ENCODE measurements at places on chromosomes 4 and X.

DNA sequence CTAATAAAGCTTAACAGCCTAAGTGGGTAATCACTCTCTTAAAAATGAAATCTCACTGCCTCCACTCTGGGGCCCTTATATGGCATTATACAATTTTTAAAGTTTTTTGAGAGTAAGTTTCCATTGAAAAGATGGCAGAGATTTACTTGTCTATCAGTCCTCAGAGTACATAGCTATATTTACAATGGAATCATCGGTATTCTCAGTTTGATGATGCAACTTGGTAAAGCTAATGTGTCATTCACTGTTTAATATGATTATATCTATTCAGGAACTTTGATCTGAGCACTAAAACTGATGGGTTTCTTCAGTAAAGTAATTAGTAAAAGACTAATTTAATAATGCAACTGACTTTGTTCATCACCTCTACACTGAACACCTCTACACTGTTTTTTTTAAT is 51.6 kb downstream of the CT47B1 start:
- no peak for DNase-seq

DNA sequence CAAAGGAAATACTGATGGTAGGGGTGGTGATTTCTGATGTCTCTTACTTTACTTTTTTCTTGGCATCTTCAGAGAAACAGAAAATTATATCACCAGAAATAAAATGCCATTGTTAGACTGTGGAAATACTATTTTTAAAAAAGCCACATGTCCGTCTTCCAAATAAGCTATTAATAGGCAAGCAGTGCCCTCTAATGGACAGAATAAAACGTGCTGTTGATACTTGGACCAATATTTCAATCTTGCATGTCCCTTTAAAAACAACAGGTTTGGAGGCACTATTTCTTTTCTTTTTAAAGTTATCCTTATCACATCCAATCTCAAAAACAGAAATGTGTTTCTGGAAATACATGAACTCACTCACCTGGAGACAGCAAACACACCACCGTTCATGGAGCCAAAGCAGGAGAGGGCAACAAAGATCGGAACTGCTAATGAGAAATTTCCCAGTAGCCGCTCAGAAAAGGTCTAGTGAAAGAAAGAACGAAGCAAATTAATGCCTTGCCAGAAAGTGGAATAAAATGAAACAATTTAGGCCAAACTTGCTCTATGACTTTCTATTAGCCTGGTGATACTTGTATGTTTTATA is 59.2 kb downstream of the SLC7A11 start:
- DNase-seq = no peak

DNA sequence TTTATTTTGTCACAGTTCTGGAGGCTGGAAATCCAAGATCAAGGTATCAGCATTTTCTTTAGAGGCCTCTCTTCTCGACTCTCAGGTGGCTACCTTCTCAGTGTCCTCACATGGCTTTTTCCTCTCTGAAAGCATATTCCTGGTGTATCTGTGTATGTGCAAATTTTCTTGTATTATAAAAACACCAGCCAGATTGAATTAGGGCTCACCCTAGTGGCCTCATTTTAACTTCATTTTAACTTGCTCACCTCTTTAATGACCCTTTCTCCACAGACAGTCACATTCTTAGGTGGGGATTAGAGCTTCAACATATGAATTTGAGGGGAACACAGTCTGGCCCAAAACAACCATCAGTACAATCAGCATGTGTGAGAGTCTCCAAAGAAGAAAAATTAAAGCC is 542.4 kb upstream of the FAM241A start:
- no peak for DNase-seq

DNA sequence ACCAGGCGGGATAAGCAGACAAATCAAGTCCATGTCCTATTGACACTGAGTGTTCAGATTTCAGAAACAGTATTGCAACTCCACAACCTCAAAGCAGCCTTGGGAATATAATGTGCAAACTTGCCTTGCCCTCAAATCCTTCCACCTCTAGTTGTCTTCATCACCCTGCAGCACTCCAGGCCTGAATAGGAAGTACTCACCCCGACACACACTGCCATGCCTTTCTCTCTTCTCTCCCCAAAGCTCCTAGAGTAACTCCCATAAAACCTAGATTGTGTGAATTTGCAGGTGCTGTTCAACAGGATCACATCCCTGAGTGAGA is 19.6 kb downstream of the ACSL1 start:
- no peak for DNase-seq

GRCh38 chr4:40952217-40952616 is 202.5 kb downstream of the NSUN7 start:
- DNase-seq = no peak

DNA sequence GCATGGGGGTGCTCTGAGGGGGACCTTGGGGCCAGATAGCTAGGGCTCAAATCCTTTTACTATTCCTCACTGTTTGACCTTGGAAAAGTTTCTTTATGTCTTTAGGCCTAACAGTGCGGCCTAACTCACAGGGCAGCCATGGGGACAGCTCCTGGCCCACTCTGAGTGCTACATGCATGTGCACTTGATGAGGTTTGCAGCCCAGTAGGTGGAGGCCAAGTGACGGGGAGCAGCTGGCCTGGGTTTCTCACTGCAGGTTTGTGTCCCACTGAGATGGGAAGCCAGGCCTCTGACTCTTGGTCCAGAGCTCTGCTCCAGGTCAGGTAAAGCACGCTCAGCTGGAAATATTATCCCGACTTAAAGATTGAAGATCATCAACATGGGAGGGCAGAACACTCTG is 102.8 kb downstream of the SLC2A9 start:
- DNase-seq = no peak

GRCh38 chr4:170589597-170590191 is 499.9 kb upstream of the AADAT start:
- DNase-seq = peak; percentile 1

DNA sequence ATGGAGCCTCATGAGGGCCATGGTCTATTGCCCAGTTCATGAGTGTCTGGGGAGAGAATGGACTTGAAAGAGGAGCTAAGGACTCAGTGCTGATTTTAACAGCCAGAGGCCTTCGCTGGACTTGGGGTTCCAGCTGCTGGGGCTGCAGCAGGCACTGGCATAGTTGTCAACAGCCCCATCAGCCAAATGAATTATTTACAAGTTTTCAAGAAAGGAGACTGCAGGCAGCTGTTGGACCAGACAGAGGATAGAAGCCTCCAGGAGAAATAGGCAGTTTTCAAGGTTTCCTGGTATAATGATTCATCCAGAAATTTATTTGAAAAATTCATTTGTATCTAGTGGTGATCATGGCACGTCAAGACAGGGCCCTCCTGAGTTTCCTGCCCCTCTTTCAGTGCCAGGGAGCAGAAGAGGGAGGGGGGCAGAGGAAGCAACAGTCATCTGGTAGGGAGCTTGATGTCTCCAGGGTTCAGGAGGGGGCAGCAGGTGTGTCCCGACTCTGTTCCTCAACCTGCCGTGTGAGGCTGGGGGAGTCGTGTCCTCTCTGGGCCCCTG is 63.1 kb upstream of the GPR78 start:
- no peak for DNase-seq

- DNase-seq = no peak
Measured at GRCh38 chr4:146099585-146099984, 75.9 kb upstream of the LSM6 start.

GRCh38 chr4:185115827-185116232 is 27.2 kb upstream of the SLC25A4 start:
- no peak for DNase-seq
